A549 treated with CpdA at 1 μM for 4 hours (cell line): ENCODE measurements at places on chromosomes 4 and X. TPM values are rescaled to one million over a fixed set of nuclear protein-coding genes. Genes with fewer than 3 reads are reported as not detected.

Gene TEX11
- not detected in 5 replicates for total RNA-seq

Gene RHOH
- 0.08 to 0.57 TPM (median 0.16 TPM) in 4 of 5 replicates, not detected in the other for total RNA-seq

Gene ZMYM3
- 10.9 to 14.2 TPM (median 12.7 TPM) in 5 replicates for total RNA-seq

Gene NOX1
- total RNA-seq, result 0.03 to 0.17 TPM in 2 of 5 replicates, not detected in the others

Gene LUZP4
- total RNA-seq, result not detected in 5 replicates

Gene CPLX1
- 0.57 to 0.93 TPM (median 0.69 TPM) in 5 replicates for total RNA-seq

Gene GSPT2
- total RNA-seq, result 7.6 to 10.3 TPM (median 8.5 TPM) in 5 replicates

Gene CXCL5
- total RNA-seq, result 50.1 to 60.7 TPM (median 56.4 TPM) in 5 replicates

Gene ABLIM2
- total RNA-seq, result 0.35 to 0.87 TPM (median 0.40 TPM) in 5 replicates

Gene SOD3
- total RNA-seq, result not detected in 5 replicates
